ENCODE measurements at places on chromosomes 6 and 20.

DNA sequence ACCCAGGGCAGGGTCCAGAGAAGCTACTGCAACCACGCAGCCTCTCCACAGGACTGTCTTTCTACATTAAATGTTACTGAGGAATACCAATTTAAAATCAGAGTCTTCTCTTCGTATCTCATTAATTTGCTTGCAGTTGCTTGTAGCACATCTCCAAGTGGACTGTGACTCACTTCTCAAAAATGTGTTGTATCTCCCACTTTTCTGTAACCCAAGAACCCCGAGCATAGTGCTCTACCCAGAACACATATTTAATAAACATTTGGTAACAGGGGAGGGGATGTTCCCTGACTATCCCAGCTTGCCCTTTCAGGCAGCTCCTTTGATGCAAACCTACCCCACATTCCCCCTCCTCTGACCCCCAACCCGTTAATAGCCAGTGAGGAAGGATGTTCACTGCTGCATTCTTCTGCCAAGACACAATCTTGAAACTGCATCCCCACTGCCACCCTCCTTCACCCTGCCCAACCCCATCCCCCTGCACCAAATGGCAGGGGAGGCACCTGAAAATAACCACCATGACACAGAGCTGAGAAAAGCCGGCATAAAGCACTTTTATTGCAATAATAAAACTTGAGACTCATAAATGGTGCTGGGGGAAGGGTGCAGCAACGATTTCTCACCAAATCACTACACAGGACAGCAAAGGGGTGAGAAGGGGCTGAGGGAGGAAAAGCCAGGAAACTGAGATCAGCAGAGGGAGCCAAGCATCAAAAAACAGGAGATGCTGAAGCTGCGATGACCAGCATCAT is 24.2 kb downstream of the FKBP1A start:
- DNase-seq = no peak

- DNase-seq = no peak
These were observed 658.6 kb upstream of the ADGRB3 start for GRCh38 chr6:67976486-67976885.

GRCh38 chr6:119749335-119749734 is 399.8 kb upstream of the MAN1A1 start:
- no peak for DNase-seq

- DNase-seq = peak; percentile 46
These were observed 474.9 kb upstream of the AGPAT4 start for GRCh38 chr6:161748535-161749416.

GRCh38 chr6:117933471-117933870 is 26.4 kb downstream of the SLC35F1 start:
- no peak for DNase-seq

DNA sequence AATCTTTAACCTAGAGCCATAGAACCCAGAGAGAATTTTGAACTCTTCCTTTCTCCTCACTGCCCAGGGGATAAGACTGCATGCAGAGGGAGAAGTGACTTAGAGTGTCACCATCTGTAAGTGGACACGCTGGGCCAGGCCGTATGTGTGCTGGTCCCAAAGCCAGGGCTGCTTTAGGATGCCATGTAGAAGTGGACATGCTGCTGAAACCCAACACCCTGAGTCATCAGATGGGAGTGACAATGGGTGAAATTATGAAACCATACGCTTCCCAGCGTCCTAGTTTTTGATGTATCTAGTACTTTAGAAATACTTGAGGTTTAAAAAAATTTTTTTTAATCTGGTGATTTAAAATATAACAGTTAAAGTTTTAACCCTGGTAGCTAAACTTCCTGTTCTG is 191.1 kb downstream of the FNDC1 start:
- DNase-seq = no peak

GRCh38 chr6:138031417-138031816 is 75.8 kb downstream of the PERP start:
- DNase-seq = no peak

DNA sequence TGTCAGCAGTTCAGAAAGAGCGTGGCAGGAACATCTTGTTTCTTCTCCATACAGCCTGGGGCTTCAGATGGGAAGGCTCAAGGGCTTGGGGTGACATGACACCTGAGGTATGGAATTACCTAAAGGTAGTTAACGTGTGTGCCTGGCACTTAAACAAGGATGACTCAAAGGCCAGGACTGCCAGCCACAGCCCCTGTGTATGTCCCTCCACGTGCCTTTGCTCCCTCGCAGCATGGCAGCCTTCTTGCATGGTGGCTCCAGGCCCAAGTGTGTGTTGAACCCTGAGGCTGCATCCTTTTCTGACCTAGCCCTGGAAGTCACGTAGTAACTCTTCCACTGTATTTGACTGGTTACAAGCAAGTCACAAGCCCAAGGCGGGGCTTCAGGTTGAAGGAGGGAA is 33.6 kb upstream of the MYL9 start:
- DNase-seq = no peak

GRCh38 chr6:118665011-118665410 is 13.6 kb upstream of the CEP85L start:
- no peak for DNase-seq

DNA sequence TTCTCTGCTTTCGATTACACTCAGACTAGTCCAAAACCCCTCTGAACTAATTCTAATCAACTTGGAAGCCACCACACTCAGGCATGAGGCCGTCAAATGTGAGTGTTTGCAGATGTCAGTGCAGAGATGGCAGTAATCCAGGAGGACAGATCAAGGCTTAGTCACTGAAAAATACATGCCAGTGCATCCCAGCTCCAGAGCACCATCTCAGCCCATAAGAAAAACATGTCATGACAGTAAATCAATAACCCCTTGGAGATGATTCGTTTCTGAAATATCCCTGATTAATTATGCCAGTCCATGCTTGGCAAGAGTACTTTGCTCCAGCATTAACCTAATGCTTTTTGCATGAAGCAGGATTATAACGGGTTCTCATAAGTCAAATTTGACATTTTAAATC is 179.5 kb downstream of the ADAT2 start:
- DNase-seq = no peak

DNA sequence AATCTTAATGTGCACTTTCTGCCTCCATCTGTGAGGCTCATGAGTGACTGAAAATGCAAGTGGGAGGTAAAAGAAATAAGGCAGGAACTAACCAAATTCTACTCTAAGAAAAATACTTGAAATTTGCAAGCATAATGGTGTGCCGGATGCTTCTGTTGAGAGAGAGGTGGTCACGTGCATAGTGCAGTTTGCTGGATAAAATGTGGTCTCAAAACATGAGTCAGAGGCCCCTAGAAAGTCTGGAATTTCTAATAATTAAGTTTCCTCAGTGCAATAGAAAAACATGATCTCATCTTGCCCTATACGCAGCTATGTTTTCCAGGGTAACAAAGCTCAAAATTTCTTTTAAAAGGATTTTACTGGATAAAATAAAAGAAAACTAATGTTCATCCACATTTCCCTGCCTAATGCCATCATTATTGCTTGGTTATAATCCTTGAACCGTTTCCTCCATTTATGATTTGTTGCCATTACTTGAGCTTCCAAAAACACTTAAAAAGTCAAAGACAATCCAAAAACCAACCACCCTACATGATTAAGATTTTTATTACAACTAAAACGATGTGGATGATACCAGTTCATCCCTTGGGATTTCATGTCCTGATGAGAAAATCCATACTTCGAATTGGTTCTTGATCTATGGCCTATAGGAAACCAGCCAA is 351.7 kb upstream of the ARID1B start:
- no peak for DNase-seq

GRCh38 chr6:55953335-55953734 is 77.9 kb upstream of the BMP5 start:
- no peak for DNase-seq

- no peak for DNase-seq
These were observed 7.6 kb downstream of the GLO1 start for GRCh38 chr6:38695227-38695900.

DNA sequence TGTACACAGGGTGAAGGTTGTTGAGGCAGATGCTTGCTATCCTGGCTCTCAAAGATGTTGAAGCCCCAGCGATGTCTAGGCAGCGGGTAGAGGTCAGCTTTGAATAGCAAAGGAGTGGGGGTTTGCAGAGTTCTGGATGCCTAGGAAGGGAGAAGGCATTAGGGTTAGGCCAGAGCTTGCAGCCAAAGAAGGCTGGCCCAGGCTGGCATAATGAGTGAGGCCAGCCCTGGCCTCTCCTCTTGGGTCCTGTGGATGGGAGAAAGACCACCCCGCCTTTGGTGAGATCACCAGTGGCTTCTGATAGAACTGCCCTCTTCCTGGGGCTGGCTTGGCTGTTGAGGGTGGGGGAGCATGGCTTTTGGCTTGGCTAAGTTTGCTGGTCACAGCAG is 406 bp upstream of the WFDC5 start:
- DNase-seq = no peak

DNA sequence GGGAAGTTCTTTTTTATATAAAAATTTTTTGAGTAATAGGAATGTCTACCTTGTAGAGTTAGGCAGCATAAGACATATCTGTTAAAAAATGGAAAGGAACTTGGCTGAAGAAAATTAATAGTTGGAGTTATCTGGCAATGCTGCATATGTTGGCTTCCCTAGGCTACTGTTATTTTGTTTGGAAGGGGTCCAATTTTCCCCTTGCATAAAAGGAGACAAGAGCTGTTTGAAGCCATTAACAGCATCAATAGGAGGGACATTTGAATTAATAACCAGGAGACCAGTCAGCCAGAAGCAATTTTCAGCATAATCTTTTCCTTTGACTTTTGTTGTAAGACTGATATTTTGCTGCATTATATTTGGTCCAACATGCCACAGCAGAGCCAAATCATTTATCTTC is 80.9 kb upstream of the TAB2 start:
- DNase-seq = no peak

- no peak for DNase-seq
These were observed 22.2 kb downstream of the PPP1R3G start for GRCh38 chr6:5107341-5107740.

DNA sequence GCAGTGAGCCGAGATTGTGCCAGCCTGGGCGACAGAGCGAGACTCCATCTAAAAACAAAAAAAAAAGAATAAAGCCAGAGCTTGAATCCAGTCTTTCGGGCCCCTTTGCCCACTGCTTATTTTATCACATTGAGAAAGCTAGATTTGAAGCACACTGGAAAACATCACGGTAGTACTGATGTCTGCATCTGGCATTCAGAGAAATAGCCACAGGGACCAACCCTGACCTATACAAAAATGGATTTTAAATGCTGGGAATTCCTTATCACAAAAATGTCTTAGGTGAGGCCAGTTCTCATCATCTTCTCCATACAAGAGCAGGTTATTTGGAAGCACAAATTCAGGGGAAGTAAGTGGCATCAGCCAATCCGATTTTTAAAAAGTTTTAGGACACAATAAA is 49.5 kb downstream of the SLC35D3 start:
- no peak for DNase-seq

GRCh38 chr20:62195075-62195405 is 12.2 kb downstream of the MTG2 start:
- no peak for DNase-seq

DNA sequence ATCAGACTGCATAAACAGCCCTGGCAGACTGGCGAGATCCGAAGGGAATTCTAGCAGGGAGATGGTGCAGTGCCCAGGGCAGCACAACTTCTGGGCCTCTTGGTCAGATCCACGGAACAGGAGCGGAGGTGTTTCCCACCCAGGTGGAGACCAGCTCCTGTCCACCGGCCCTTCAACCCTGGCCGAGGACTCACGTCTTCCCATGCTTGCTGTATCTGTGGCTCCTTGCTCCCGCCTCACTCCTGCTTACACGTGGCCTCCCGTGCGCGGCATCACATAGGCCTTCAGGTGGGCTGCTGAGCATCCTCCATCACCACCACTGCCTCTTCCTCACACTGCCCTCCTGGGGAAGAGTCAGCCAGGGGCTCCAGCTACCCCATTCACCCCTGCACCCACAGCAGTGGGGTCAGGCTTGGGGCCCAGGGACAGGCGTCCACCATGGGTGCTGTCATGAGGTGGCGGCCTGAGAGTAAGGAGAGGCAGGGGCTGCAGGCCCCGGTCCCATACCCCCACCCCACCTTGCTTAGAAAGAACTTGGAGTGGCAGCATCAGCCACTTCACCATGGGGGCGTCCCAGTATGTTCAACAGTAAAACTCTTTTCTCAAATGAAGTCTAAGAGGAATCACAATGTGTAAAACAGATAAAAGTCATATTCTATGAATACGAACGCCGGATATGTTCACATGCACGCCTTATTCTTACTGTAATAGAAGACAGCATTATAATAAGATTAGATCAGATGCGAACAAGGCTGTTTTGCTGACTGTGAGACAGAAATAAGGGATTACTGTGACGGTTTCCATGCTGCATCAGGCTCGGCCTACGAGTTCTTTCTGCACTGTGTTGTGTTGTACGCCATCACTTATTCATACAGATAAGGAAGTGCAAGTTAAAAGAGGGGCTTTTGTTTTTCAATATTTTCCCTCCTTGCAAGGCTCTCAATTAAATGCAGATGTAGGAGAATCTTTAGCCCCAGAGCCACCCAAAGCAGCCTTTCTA is 165.4 kb downstream of the GRM4 start:
- DNase-seq = no peak

- no peak for DNase-seq
These were observed 26.0 kb downstream of the TOX2 start for GRCh38 chr20:43940518-43941225.

DNA sequence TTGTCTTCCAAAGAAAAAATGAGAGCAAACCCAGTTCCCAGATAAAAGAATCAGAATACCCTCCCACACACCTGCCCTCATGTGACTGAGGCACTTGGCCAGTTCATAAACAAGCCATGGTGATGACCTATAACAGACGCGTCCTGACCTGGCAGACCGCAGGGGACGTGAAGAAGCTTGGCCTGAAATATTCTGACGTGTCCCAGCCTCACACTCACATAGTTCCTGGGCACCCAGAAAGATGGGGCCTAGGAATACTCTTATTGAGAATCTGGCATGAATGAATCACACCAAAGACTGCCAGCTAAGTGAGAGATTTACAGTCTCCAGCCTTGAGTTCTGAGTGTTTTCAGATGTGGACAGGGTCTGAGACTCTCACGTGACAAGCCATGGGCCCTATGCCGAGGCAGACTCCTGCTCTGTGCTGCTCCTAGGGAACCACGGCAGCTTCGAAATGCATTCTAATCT is 17.2 kb upstream of the MAP3K4 start:
- DNase-seq = no peak

GRCh38 chr6:33702345-33702977 is 9.0 kb downstream of the UQCC2 start:
- no peak for DNase-seq

GRCh38 chr6:77707603-77708002 is 54.8 kb downstream of the MEI4 start:
- no peak for DNase-seq

- DNase-seq = peak; percentile 15
These were observed 630 bp downstream of the PPP1R3G start for GRCh38 chr6:5085648-5086293.

All from stimulated activated naive CD8-positive, alpha-beta T cell treated with anti-CD3 and anti-CD28 coated beads, Interleukin-15, Interleukin-2, amounts not matched to agents 100 U/mL and 50 U/mL, for 24 hours (primary cell).